ENCODE measurements at places on chromosomes 11 and 22. TPM values are rescaled to one million over a fixed set of nuclear protein-coding genes. Genes with fewer than 3 reads are reported as not detected.
A peak's percentile ranks its signal among the peaks of the same experiment; 100 is the strongest.

DNA sequence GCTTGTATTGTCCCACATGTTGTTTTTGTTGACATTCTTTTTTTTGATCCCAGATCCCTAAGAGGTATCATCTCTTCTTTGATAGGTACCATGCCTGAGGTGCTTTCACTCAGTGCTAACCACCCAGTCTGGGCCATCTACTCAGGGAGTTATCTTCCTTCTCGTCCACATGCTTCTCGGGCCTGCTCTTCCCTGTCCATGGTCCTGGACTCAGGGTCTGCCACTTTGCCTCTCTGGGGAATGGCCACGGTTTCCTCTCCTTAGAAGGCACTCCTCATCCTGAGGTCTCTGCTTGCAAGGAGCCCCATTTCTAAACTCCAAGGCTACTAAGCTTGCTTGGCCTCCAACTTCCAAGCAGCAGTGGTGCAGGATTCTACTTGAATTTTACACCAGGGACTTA, 227.0 kb upstream of the NCAM1 start:
- H3K36me3 ChIP-seq = no peaks in the 10 kb centered on the region
- no peak overlapping the region for H3K4me3 ChIP-seq
- H3K4me1 ChIP-seq = peaks cover 17% of the 10 kb centered on the region
- H3K27me3 ChIP-seq = no peaks in the 10 kb centered on the region

GRCh38 chr11:13043912-13044628, 35.0 kb downstream of the RASSF10 start:
- H3K36me3 ChIP-seq = no peaks in the 10 kb centered on the region
- H3K27me3 ChIP-seq = no peaks in the 10 kb centered on the region
- DNase-seq = no peak

DNA sequence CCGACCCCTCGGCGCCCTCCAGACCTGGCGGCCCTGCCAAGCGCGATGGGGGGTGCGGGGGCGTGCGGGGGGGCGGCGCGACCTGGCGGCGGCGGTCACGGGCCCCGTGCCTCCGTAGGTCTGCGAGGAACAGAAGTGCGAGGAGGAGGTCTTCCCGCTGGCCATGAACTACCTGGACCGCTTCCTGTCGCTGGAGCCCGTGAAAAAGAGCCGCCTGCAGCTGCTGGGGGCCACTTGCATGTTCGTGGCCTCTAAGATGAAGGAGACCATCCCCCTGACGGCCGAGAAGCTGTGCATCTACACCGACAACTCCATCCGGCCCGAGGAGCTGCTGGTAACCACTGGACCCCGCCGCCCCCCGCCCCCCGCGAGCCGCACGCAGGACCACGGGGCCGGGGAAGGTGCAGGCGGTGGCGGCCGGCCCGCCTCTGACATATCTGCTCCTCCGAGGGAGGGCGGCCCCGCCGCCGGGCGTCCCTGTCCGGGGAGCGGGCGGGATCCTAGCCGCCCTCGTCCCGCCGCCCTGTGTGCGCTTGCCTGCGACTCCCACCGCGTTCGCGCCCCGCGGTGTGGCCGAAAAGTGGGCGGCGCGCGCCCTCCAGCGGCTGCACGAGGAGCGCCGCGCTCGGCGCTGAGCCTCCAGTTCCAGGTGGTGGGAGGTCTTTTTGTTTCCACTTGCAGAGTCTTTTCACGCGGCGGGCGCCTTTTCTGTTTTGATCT, 2.1 kb downstream of the CCND1 start:
- peaks cover 41% of the 10 kb centered on the region for H3K36me3 ChIP-seq
- H3K27ac ChIP-seq = no peak overlapping the region
- H3K4me3 ChIP-seq = peak overlapping the region; percentile 73
- peak; percentile 93 for DNase-seq

DNA sequence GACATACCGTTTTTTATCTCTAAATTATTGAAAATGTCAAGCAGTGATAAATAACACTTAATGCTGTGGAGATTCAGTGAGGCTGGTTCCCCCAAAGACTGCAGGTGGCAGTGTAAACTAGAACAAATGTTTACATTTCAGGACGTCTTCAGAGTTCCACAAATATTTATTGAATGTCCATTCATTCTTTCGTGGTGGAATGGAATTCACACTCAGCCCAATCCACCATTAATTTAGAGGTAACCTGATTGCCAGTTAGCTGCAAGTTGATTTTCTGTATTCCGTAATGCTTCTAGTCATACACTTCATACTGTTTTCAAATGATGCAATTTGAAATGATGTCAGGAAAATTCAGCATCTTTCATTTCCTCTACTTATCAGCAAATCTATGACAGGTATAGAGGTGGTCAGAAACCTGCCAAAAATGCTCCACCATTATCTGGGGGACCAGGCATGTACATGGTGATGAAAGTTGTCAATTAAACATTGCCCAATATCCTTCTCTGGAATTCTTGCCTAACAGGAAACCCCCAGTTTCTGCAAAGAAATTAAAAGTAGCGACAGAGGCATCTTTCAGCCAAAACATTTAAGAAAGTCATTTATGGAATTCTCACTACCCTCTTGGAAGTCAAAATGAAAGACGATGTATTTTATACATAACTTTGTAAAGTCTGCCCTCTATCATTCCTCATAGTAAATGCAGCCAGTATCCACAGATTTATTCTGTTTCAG, 94.3 kb upstream of the BMAL1 start:
- no peak overlapping the region for H3K27ac ChIP-seq
- DNase-seq = no peak
- no peaks in the 10 kb centered on the region for H3K4me1 ChIP-seq
- no peaks in the 10 kb centered on the region for H3K36me3 ChIP-seq

DNA sequence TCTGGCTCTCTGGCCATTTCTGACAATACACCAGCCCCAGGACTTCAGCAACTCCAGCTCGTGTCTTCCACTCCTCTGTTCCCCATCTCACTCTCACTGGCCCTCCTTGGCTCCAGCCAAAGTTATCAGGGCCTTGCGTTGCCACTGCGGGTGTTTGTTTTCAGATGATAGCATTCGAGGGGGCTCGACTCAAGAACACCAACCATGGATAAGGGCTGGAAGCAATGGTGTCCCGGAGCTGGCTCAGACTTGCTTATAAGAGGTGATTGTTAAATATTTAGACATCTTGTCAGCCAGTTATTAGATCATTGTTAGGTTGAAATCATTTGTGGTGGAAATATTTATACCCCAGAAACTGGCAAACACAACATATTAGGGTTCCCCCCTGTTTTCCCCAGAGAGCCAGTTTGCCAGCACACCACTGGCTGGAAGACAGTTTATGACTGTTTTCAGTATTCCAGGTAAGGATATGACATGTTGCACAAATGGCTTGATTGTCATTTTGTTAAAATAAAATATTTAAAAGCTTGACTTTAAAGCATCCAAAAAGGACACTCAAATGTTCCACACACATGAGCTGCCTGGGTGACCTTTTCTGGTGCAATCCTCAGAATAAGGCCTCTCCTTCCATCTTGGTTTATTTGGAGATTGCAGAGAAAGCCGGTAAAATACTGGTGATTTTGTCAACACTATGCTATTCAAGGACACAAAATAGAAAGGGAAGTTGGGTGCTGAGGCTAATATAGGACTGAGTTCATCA, 98.3 kb downstream of the FBXO7 start:
- peaks cover 11% of the 10 kb centered on the region for H3K4me1 ChIP-seq
- H3K27me3 ChIP-seq = no peaks in the 10 kb centered on the region
- H3K36me3 ChIP-seq = no peaks in the 10 kb centered on the region
- no peak for DNase-seq

- no peak for DNase-seq
- no peaks in the 10 kb centered on the region for H3K36me3 ChIP-seq
- no peak overlapping the region for H3K4me3 ChIP-seq
- H3K27ac ChIP-seq = no peak overlapping the region
- H3K27me3 ChIP-seq = no peaks in the 10 kb centered on the region
Measured at GRCh38 chr11:132054822-132055221, 684.4 kb downstream of the NTM start.

- H3K4me3 ChIP-seq = no peak overlapping the region
- no peak for DNase-seq
- no peak overlapping the region for H3K27ac ChIP-seq
- peaks cover 15% of the 10 kb centered on the region for H3K4me1 ChIP-seq
- no peaks in the 10 kb centered on the region for H3K27me3 ChIP-seq
- H3K36me3 ChIP-seq = no peaks in the 10 kb centered on the region
Measured at GRCh38 chr11:128714123-128714522, 20.3 kb downstream of the FLI1 start.

GRCh38 chr11:83680321-83680720, 394.2 kb upstream of the CCDC90B start:
- no peak for DNase-seq
- no peak overlapping the region for H3K4me3 ChIP-seq
- no peaks in the 10 kb centered on the region for H3K4me1 ChIP-seq

DNA sequence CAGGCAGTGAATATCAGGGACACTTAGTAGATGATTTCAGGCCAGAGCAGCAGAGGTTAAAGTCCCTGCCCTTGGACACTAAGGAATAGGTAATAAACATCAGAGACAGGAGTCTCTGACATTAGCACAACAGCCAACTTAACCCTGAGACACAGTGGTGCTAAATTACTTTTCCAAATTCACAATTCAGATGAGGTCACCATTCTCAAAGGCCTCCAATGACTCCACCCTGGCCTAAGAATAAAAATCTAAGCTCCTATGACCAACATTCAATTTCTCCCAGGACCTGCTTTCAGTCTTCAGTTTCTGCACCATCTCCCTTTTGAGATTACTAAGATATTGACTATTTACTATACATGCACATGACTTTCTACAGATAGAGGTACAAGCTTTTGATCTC, 42.0 kb downstream of the BLID start:
- H3K27ac ChIP-seq = no peak overlapping the region
- no peak for DNase-seq
- peaks cover 9% of the 10 kb centered on the region for H3K4me1 ChIP-seq
- H3K36me3 ChIP-seq = no peaks in the 10 kb centered on the region
- no peak overlapping the region for H3K4me3 ChIP-seq

DNA sequence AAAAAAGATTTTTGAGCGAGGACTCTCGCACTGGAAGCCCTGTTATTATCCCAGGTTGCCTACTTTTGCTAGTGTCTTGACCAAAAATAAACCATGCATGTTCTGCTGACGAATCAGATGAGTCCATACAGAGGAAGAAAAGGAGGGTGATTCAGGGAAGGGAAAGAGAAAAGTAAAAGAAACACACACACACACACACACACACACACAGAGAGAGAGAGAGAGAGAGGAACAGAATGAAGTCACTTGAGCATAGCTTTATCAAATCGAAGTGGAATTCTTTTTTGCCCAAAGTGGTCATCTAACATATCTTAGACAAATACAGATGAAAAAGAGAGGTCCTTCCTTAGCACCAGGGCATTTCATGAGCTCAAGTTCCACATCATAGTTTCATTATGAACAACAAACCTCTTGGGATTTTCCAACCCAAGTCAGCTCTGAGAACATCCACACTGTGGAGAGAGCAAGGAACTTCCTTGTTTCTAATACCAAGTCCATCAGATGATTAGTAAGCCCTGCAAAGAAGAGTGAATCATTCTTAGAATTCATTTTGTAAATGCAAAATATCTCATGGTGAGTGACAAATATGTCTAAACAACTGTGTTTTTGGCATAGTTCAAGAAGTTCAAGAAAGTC, 7.7 kb upstream of the MMP12 start:
- no peak overlapping the region for H3K4me3 ChIP-seq
- no peaks in the 10 kb centered on the region for H3K36me3 ChIP-seq
- H3K27ac ChIP-seq = no peak overlapping the region
- no peaks in the 10 kb centered on the region for H3K4me1 ChIP-seq
- H3K27me3 ChIP-seq = no peaks in the 10 kb centered on the region

DNA sequence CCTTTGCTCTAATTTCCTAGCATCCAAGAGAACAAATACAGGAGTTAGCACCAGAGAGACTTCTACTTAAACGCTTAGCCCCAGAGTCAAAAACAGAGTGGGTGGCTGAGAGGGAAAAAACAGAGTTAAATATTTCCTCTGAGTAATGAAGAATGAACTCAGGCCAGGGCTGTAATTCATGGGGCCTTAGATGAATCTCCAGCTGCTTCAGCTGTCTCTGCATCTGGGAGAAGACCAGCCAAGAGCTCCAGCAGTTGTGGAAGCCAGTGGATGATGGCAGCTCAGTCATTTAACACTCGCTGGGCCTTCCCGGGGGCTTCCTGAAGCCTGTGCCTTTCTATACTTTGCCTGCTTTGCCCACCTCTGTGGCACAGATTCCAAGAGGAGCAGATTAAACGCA, 5.7 kb upstream of the ADAMTS15 start:
- no peak overlapping the region for H3K4me3 ChIP-seq
- DNase-seq = no peak
- H3K27ac ChIP-seq = peak overlapping the region; percentile 15
- no peaks in the 10 kb centered on the region for H3K36me3 ChIP-seq

DNA sequence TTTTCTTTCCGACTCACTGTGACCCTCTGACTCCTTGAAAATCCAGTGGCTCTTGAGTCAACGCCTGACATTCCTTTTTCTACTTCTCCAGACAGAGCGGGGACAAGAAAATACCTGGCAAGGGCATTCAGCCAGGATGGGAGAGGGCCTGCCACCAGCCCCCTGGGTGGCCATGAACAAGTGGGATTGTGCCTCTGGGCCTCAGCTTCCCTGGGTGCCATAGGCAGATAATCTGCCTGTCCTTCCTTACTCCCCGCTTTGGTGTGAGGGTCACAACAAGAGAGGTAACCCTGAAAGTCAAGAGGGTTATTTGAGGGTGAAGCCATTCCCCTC, 613.9 kb upstream of the CADM1 start:
- peaks cover 6% of the 10 kb centered on the region for H3K4me1 ChIP-seq
- no peak overlapping the region for H3K27ac ChIP-seq
- DNase-seq = no peak
- H3K27me3 ChIP-seq = no peaks in the 10 kb centered on the region
- no peak overlapping the region for H3K4me3 ChIP-seq

DNA sequence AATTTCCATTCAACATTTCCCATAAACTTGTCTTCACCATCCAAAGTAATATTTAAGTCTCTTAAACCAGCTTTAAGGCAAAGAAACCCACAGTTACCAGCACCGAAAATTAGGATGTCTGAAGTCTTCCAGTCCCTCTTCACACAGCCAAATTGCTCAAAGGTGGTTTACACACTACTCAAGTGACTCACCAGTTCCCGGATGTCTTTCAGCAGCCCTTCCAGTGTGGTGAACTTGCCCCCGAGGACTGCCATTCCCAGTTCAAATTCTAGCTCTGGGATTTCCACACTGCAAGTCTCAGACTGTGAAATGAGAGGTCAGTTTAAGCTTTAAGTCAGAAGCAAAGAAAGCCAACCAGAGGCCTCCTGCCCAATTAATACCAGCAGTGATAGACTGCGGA, 5.1 kb downstream of the ZPR1 start:
- no peaks in the 10 kb centered on the region for H3K27me3 ChIP-seq
- H3K4me3 ChIP-seq = no peak overlapping the region
- H3K36me3 ChIP-seq = peaks cover 58% of the 10 kb centered on the region
- peaks cover 8% of the 10 kb centered on the region for H3K4me1 ChIP-seq

The SMIM35 gene
- 0.06 TPM for total RNA-seq

The MRGPRX3 gene
- total RNA-seq = not detected

The TMEM191B gene
- 3.8 TPM for total RNA-seq

The MS4A6E gene
- not detected for total RNA-seq

The DLG2 gene
- 111 TPM for total RNA-seq

The PKDREJ gene
- 0.20 TPM for total RNA-seq
